Fibroblast of lung (primary cell): ENCODE measurements at places on chromosomes 4 and X.

GRCh38 chr4:118957722-118958445, 69.2 kb downstream of the SYNPO2 start:
- no peak for DNase-seq

- DNase-seq, result no peak
Observed at GRCh38 chr4:175469514-175469913, 342.6 kb downstream of the GPM6A start.

DNA sequence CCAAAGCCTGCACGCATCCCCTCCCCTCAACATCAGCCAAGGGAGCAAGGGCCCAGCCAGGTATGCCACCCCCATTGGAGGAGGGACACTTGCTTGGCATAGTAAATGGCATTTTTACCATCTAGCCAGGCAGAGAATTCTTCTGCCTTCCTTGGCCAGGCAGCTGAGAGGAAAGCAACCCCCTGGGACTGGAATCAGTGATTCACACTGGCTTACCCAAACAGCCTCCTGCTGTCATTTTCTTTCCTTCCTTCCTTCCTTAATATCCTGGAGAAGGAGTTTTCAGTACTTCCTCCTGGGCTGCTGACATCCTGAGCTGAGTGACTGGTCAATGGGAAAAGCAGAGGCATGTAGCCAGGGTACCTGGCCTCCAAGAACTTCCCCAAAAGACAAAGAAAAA, 28.6 kb upstream of the KIAA1210 start:
- no peak for DNase-seq

GRCh38 chr4:156672492-156673305, 298.9 kb downstream of the PDGFC start:
- DNase-seq, result no peak
